ENCODE measurements at places on chromosomes 13 and 19. TPM values are rescaled to one million over a fixed set of nuclear protein-coding genes. Genes with fewer than 3 reads are reported as not detected.
A peak's percentile ranks its signal among the peaks of the same experiment; 100 is the strongest.

DNA sequence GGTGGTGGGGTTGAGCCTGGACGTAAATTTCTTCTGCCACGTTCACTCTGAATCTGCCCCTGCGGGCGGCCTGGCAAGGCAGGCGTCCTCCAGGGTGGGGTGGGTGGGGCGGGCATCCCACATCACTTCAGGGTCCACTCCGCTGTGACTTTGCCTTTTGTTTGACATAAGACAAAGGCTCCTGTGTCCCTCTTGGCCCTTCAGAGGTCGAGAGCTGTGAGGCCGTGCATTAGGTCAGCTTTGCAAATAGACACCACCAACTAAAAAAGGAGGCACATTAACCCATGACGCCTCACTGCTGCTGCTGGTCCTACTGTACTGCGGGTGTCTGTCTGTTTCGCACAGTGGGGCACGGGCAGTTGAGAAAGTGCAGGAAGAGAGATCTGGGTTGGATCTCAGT, 10.5 kb upstream of the ZNF536 start:
- no peak for DNase-seq

DNA sequence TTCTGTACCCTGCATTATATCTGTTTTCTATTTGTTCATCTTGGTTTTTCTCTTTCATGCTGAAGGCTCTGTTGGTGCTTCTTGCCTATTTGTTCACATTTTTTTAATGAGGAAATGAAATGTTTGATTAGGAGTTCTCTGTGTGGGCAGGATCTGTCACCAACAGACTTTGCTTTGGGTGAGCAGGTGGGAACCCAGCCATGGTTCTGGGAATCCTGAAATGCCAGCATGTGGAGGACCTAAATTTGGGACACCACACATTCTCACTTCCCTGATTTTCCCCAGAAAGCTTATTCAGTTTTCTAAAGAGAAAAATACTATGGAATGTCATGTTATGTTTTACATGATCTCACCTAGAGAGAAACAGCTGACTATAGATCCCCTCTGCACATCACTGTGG, 34.0 kb downstream of the TPT1 start:
- no peak for DNase-seq

GRCh38 chr13:44879452-44880058, 109.7 kb downstream of the NUFIP1 start:
- DNase-seq: no peak

DNA sequence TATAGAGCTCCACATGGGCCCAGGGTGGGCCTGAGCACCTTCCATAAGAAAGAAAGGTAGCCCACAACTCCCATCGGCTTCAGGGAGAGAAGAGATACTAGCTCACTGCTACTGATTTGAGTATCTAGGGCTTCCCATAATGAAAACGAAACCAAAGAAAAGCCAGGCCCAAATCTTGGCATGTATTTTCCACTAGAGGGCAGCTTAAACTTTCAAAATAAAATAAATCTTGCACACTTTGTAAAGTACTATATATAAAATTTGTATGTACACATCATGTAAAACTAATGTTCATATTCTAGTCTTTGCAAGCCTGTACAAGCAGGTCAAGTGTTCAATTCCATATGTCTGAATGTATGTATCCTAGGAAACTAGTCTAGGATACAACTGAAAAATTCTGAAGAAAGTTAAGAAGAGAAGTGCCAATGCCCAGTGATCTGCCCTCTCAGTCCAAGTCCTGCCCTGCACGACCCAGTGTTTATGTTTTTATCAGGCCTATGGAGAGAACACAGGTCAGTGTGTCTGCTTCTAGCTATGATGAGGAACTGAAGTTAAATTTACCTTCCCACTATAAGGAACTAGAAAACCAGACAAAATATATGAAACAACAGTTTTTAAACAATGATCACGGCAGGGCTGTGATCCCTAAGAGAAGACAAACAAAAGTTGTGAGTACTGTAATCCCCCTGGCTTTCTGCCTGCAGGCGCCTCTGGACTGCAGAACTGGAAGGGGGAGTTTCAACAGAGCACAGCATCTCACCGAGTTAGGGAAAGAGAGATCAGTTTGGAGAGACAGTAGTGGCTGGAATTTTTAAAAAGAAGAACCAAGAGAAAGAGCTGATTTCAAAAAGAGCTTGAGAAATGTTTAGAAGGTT, 475.7 kb downstream of the UQCRFS1 start:
- peak; percentile 64 for DNase-seq

GRCh38 chr19:35993923-35994598, 927 bp upstream of the SDHAF1 start:
- DNase-seq: no peak

GRCh38 chr13:29905845-29906244, 55.4 kb upstream of the UBL3 start:
- no peak for DNase-seq

DNA sequence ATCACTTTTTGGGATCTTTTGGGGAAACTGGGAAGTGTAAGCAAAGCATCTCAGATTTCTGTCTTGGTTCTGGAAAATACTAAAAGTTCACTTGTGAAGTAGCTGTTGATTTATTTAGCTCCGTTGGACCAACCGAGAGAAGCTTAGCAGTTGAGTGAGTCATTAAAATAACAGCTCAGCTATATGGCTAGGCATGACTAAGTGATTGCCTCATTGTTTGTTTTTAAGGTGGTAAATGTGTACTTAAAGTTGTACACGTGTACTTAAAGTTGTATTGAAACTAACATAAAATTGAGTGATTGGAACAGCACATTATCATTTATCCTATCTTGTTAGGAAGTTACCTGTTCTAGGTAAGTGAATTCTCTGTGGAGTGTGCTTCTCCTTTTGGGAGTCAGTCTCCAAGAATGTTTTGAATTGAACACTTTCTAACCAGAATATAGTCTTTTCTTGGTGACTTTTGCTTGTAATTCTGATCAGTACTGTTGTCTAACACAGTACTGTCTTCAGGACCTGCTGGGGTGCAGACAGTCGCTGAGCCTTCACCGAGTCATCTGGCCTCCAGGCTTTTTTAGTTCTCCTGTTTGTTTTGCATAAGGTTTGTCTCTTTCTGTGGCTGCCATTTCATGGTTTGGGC, 2.9 kb upstream of the DCUN1D2 start:
- peak; percentile 59 for DNase-seq

DNA sequence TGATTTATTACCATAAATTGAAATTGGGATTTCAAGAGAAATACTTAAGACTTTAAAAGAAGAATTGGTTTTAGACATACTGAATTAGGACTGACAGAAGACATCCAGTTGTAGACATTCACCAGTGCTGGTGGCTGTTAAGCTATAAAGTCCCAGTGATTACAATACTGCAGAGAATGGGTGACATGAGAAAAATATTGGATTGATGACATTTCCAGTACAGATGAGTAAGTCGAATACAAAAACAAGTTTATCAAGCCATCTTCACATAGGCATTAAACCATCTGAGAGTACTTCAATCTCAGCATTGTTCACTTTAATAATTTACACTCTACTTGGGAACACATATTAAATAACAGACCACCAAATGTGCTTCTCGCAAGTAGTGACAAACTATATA, 66.8 kb downstream of the TBC1D4 start:
- no peak for DNase-seq

DNA sequence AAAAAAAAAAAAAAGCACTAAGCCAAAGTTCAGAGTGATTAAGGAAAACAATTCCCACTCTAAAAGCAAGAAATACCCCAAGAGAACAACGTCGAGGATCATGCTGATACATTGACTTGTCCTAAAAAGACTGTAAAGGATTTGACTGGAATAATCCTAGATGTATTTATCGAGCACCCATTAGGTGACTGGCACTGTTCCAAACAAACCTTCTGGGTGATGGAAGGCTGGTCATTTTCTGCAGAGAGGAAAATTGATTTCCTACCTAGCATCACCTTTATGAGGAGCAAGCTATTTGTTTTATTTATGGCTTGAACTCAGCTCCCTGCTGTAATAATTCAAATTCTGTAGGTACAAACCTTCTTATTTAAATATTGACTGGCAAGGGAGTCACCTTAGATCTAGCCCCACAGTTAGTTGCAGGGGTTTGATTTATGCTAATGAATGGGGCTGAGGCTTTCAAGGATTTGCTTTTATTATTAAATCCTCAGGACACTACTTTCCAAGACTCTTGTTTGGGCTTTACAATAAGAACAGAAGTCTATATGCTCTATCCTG, 471.0 kb downstream of the OLFM4 start:
- no peak for DNase-seq

MAST1 gene
- polyA plus RNA-seq: 1.1 TPM

ESD gene
- 139 TPM for polyA plus RNA-seq
